Stimulated activated CD8-positive, alpha-beta memory T cell treated with anti-CD3 and anti-CD28 coated beads, Interleukin-4, amount 100 ng/mL, for 48 hours (primary cell): ENCODE measurements at places on chromosomes 12 and 14.
A peak's percentile ranks its signal among the peaks of the same experiment; 100 is the strongest.

DNA sequence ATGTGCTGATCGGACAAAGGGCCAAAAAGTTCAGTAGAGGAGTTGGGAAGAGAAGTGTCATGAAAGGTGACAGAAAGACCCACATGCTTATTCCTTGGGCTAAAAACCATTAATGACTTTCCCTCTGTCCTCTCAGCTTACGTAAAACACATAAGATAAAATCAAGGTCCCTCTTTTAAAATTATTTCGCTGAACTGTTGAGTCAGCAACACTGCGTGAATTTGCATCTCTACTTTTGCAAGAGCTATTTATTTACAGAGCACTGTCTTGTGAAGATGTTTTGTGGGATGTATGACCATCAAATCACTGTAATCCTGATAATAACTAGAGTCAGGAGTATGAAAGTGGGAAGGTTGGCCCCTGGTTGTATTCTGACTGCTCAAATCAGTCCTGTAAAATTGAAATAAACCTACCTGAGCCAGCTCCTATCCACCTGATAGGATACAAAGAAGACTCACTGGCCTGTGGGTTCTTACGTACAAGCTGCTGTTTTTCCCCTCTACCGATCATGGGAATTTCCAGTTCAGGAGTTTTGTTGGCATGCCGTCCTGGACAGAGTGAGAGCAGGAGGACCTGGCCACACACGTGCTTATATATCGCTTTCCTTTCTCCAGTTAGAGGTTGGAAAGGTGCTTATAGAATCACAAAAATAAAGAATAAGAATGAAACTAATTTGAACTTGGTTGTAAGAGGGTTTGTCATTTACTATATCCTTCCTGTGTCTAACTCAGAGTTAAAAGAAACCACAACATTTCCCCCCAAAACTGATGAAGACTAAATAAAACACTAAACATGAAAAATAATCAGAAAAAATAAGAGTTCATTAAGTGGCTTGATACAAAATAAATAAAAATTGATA is 42.9 kb downstream of the IFNG-AS1 start:
- DNase-seq = no peak

DNA sequence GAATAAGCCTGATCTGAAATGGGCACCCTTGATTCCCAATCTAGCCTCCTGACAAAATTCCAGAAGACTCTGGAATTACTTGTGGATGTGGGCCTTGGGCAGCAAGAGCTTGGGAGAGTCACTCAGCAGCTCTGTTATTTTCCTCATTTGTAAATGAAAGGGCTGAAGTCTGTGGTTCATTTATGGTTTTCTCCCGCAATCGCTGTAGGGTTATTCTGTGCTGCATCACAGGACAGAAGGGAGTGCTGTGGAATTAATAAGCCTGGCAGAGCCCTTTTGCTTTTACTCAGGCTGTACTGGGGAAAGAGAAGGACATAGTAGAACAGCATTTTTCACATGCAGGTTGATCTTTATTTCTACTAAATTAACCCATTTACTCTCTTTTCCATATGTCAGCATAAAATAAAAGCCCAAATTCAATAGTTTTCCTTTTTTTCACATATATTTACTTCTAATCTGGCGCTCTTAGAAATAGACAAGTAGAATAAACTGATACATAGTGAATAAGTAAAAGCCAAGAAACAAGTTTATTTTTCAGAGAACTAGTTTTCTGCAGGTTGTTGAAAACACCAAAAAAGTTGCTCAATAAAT is 49.2 kb downstream of the DUSP16 start:
- DNase-seq = no peak

DNA sequence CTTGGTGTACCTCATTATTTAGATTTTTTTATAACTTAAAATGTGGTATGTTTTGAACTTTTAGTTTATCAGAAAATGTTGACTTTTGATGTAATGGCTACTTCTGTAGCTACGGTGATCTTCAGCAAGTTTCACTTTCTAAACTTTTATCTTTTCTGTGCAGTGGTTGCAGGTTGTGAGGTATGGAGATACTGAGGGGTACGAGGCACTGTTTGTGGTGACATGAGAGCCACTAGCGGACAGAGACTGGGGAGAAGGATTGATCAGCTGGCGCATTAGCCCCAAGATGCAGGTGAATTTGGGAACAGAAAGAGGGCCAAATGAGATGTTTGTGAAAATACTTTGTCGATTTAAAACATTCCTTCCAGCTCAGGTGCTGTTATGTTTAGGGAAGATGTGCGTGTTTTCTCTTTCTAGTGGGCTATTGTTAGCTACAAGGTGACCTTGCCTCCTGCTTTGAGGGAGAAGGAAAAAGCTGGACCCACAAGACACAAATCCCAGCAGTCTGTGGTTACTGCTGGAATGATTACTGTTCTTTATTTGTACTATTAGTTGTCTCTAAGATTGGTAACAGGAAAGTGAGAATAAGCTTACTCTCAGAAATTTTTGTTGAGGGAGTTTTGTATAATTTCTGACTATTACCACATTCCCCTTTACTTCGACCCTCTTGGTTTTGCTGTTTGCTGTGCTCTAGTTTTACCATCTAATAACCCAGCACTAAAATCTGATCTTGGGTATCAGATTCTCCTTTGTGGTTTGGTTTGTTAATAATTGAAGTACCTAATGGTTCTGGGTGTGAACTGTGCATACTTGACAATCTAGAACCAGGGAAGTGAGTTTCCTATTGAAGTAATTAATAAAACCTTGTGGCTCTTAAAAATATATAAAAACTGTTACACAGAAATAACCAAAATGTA is 61.7 kb downstream of the FBXO34 start:
- no peak for DNase-seq

DNA sequence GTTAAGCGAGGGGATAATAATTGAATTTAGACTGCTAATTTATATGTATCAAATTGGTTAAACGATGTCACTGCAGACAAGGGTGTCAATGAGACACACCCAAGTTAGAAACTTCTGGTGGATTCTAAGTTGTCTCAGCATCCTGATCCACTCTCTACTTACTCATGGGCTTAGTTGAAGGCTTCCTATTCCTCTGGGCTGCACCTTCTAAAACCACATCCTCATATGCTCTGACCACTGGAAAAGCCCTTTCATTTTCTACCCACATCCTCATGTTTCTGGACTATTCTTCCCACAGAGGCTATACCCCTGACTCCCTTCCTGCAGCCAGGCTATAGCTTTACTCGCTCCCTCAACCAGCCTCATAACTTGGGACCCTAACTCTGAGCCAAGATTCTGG is 493.8 kb downstream of the VRK1 start:
- no peak for DNase-seq

DNA sequence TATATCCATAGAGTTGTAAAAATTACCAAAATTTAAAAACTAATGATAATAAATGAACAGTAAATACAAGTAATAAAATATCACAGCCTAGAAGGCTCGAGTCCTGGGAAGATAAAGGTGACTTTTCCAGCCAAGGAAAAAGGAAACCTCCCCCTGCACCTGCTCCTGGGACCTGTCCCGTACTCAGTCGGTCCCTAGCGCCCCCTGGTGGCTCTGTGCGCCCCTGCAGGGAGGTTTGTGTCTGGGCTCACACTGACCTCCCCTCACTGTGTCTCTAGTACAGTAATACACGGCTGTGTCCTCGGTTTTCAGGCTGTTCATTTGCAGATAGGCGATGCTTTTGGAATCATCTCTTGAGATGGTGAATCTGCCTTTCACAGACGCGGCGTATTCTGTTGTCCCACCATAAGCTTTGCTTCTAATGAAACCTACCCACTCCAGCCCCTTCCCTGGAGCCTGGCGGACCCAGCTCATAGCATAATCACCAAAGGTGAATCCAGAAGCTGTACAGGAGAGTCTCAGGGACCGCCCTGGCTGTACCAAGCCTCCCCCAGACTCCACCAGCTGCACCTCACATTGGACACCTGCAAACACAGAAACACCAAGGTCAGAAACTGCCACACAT is 1030.4 kb downstream of the TMEM121 start:
- DNase-seq = peak; percentile 94

DNA sequence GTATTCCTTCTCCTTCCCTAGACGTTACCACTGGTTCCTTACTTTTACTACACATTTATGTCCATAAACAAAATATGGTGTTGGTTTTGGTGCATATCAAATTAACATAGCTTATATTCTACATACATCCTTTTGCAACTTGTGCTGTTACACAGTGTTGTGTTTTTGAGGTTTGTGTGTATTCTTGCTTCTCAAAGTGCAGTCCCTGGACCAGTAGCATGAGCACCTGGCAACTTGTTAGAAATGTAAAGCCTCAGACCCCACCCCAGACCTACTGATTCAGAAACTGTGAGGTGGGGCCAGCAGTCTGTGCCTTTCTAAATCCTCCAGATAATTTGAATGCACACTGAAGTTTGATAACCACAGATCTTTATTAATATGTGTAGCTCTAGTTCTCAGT is 65.9 kb downstream of the RNFT2 start:
- no peak for DNase-seq

DNA sequence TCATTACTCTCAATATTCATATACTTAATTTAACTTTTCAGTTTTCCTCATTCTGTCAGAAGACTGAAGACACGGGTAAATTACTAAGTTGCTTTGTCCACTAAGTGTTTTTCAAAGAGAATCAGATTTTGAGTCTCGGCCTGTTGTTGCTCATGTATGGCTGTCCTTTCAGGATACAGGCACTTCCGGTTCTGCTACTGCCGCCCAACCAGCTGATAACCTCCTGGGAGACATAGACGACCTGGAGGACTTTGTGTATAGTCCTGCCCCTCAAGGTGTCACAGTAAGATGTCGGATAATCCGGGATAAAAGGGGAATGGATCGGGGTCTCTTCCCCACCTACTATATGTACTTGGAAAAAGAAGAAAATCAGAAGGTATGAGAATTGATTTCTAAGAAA is 28.3 kb upstream of the TEAD4 start:
- DNase-seq = no peak

DNA sequence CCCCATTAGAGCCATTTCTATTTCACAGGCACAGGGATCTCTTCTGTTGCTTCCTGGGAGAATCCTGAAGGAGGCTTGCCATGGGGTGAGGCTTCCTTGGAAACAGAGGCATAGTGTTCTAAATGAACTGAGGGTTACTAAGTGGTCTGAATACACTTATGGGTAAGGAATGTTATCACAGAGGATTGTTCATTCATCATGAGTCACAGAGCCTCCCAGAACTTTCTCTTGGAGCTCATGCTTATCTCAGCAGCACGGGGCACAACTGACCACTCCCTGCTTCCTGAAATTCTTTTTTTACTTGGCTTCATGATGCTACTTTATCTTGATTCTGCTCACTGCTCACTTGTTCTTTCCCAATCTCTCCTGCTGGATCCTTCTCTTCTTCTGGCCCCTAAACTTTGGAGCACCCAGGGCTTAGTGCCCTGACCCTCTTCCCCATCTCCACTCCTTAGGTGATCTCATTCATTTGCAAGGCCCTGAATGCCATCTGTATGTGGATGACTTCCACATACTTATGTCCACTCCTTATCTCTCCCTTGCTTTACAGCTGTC is 57.9 kb downstream of the ANO6 start:
- DNase-seq = no peak

DNA sequence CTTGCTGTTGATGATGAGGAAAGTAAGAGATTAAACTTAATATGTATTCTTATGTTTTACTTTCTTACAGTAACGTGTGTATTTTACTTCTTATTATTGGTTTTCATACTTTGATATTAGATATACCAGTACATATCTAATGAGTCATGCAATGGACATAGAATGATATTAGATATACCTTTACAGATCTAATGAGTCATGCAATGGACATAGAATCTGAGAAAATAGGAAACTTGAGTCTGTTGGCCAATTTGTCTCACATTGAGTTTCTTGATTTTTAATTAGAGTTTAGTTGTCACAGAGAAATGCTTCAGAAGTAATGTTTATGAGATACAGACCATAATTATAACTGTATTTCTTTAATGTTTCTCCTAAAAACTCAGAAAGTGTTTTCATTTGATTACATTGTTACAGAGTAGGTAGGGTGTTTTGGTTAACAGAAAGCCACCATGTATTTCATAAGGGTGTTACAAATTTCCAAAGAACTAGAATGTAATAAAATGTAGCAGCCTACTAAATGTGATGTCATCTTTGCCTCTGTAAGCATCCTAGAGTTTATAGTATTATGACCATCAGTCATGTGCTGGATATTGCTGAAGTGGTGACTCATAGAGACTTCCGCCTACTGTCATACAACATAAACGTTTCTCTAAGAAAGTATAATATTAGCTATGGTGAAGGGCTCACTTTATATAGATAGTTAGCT is 3.0 kb downstream of the GAS2L3 start:
- no peak for DNase-seq

DNA sequence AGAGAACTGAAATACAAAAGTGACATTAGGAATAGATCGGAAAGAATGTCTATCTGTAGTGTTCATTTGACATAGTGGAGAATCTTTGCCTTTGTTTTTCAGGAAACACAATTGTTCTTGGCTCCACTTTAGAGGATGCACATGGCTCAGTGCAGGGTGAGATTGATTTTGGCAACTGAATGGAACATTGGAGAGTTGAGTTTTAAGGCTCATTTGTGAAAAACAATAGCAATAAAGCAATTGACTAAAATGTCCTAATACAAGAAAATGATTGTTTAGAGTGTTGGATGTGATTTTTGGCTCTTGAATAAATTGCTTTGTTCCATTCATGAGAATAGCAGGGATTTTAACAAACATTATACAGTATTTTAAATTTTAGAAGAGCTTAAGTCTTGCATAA is 116.4 kb downstream of the SLC38A1 start:
- DNase-seq = no peak

DNA sequence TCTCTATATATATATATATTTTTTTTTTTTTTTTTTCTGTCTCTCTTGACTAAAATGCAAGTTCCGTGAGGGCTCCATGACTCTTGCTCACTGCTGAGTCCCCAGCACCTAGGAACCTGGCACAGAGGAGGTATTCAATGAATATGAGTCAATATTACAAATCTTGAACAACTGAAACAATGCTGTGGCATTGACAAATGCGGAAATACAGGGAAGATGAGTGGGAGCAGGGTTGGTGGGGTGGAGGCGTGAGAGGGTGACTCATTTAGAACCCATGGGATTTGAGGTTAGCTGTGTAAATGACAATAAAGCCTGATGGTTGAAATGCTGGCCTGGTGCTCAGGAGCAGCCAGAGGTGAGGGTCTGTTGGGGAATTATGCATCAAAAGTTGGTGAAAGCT is 121.7 kb upstream of the FUT8 start:
- peak; percentile 69 for DNase-seq

DNA sequence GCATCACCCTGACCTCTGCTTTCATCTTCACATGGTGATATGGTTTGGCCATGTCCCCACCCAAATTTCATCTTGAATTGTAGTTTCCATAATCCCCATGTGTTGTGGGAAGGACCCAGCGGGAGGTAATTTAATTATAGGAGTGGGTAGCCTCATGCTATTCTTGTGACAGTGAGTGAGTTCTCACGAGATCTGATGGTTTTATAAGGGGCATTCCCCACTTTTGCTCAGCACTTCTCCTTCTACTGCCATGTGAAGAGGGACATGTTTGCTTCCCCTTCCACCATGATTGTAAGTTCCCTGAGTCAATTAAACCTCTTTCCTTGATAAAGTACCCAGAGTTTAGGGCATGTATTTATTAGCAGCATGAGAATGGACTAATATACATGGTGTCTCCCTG is 38.2 kb downstream of the TMBIM6 start:
- DNase-seq = no peak
